ENCODE measurements at places on chromosomes 1 and 21. TPM values are rescaled to one million over a fixed set of nuclear protein-coding genes. Genes with fewer than 3 reads are reported as not detected.

DNA sequence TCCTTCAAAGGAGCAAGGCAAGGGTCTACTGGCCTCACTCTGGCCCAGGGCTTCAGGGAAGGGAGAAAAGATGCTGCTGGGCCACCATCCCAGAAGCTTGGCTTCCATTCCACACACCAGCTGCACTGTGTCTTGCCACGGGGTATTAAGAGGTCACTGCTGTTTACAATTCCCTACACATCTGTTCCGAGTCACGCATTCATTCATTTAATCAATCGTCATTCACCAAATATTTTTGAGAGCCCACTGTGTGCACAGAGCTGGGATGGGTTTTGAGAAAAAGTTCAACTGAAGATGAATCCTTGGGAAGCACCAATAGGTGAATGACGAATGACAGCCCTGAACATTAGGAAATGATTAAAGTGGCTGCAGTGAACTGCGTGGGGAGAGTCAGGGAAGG is 101.7 kb downstream of the NAV1 start:
- no peak for DNase-seq

DNA sequence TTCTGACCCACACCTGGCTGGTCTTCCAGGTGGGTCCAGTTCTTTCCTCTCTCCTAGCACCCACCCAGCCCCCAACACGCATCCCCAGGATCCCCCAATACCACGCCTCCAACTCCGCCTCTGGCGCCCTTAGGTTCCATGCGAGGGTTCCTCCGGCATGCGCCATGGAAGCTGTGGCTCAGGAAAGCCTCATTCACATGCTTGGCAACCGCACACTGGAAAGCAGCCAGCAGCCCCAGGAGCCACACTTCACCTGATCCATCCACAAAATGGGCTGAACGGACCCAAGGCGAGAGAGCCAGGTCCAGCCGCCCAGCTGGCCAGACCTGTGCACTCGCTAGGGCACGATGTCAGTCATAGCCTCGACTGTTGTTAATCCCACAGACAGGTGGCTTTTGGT is 161.2 kb downstream of the PSMG1 start:
- DNase-seq: no peak

- DNase-seq: no peak
Observed at GRCh38 chr1:223337174-223337869, 26.7 kb downstream of the SUSD4 start.

DNA sequence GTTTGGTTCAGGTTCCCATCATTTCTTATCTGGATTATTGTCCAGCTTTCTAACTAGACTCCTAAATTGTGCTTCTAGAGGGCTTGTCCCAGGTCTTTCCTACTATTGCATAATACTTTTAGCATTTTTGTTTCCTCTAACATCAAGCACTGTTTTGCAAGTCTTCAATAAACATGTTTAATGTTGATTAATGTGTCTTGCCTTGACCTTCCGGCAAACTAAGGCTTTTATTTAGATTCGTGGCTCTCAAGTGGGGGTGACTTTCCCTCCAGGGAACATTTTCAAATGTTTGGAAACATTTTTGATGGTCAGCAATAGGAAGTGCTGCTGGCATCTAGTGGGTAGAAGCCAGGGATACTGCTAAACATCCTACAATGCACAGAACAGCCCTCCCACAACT is 90.7 kb downstream of the RPE65 start:
- DNase-seq: no peak

- DNase-seq: no peak
Observed at GRCh38 chr1:182389619-182390047, 2.0 kb downstream of the GLUL start.

DNA sequence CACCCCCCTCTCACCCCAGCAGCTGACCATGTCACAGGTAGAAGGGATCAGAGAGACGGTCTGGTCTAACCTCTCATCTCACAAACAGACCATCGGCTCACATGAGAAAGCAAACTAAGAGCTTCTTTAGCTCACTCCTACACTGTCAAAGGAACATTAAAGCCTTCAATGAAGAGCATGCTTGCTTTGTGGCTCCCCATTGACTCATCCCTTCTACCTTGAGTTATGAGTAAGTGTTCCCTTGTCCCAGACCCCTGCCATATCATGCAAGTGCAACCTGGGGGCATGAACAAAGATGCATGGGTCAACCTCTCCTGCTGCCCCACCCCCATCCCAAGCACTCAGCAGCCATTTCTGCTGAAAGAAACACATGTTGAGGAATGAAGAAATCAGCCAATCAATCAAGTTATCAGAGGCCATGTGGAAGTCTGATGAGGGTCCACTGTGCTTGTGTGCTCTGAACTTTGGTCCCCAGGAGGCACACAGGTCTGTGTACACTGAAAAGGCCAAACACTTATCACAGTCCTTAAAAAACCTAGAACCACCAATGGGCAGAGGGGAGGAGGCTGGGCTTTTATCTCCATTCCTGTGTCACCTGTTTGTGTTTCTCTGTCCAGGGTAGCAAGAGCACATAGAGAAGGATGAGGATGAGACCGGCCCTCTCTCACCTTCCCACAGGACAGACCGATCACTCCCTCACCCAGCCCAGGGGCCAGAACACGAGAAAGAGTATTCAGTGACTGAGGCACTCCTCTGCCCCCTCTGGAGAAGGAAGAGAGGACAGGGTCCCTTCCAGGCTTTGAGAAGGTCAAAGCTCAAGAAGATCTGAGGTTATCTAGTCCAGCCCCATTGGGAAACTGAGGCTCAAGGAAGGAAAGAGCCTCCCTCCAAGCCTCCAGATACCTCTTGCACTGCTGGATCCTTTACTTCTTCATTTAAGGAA is 9.5 kb downstream of the ETNK2 start:
- DNase-seq: no peak

TAL1 gene
- not detected for total RNA-seq

PLEKHA6 gene
- 34.0 TPM for total RNA-seq

PTPN14 gene
- 74.9 TPM for total RNA-seq

CDK18 gene
- total RNA-seq: 28.7 TPM
